HT1080 (cell line): ENCODE measurements at places on chromosomes 3 and 15. TPM values are rescaled to one million over a fixed set of nuclear protein-coding genes. Genes with fewer than 3 reads are reported as not detected.

- DNase-seq: no peak
Measured at GRCh38 chr15:100301910-100302431, 39.8 kb downstream of the ADAMTS17 start.

PBRM1 gene
- total RNA-seq: 33.9 and 40.8 TPM in 2 replicates

TUSC7 gene
- total RNA-seq: not detected in 2 replicates

- no peak for DNase-seq
Measured at GRCh38 chr3:140761076-140761639, 83.3 kb downstream of the TRIM42 start.

RPLP1 gene
- total RNA-seq: 603 and 752 TPM in 2 replicates

DNASE1L3 gene
- total RNA-seq: not detected in 2 replicates

DPPA2 gene
- not detected in 2 replicates for total RNA-seq

RPP25 gene
- 0.20 and 0.58 TPM in 2 replicates for total RNA-seq

CCDC9B gene
- 26.0 and 33.4 TPM in 2 replicates for total RNA-seq

- DNase-seq: no peak
Measured at GRCh38 chr3:38567498-38567897, 71.4 kb downstream of the EXOG start.

GRCh38 chr15:48682942-48683651 lies 37.6 kb upstream of the FBN1 start:
- no peak for DNase-seq

GRCh38 chr3:160616311-160616710 lies 50.9 kb upstream of the KPNA4 start:
- no peak for DNase-seq

GRCh38 chr3:33212406-33212805 lies 6.2 kb downstream of the SUSD5 start:
- DNase-seq: no peak

DNA sequence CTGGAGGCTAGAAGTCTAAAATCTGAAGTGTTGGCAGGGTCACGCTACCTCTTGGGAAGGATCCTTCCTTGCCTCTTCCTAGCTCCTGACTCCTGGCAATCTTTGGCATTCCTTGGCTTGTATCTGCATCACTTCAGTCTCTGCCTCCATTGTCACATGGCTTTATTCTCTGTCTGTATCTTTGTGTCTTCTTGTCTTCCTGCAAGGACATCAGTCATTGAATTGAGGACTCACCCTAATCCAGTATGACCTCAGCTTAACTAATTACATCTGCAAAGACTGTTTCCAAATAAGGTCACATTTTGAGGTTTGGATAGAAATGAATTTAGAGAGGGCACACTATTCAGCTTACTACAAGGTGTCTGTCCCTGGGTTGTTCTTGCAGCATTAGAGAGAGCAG lies 31.1 kb upstream of the UTS2B start:
- no peak for DNase-seq

CELSR3 gene
- total RNA-seq: 3.5 and 3.8 TPM in 2 replicates
